ENCODE measurements at places on chromosomes 4 and X. TPM values are rescaled to one million over a fixed set of nuclear protein-coding genes. Genes with fewer than 3 reads are reported as not detected.

The MAOA gene
- 91.3 TPM for polyA plus RNA-seq

The ADH7 gene
- 62.2 TPM for polyA plus RNA-seq

The SLC49A3 gene
- 11.4 TPM for polyA plus RNA-seq

The KLB gene
- 0.06 TPM for polyA plus RNA-seq

The FATE1 gene
- not detected for polyA plus RNA-seq

The USP27X gene
- 2.3 TPM for polyA plus RNA-seq

The PLAC1 gene
- polyA plus RNA-seq = not detected

The FGF2 gene
- polyA plus RNA-seq = 2.6 TPM

The PHOX2B gene
- 0.48 TPM for polyA plus RNA-seq

The PNMA5 gene
- polyA plus RNA-seq = 0.05 TPM

The AGA gene
- polyA plus RNA-seq = 8.0 TPM

The ALPK1 gene
- polyA plus RNA-seq = 6.1 TPM

The SULT1B1 gene
- 57.6 TPM for polyA plus RNA-seq

The ARHGAP6 gene
- 2.2 TPM for polyA plus RNA-seq
